Ovary (tissue), 10 donors: ENCODE measurements at places on chromosomes 7 and 10. TPM values are rescaled to one million over a fixed set of nuclear protein-coding genes. Genes with fewer than 3 reads are reported as not detected.

The CHAT gene
- not detected for total RNA-seq

The FGFR2 gene
- total RNA-seq, result 18.8 TPM

DNA sequence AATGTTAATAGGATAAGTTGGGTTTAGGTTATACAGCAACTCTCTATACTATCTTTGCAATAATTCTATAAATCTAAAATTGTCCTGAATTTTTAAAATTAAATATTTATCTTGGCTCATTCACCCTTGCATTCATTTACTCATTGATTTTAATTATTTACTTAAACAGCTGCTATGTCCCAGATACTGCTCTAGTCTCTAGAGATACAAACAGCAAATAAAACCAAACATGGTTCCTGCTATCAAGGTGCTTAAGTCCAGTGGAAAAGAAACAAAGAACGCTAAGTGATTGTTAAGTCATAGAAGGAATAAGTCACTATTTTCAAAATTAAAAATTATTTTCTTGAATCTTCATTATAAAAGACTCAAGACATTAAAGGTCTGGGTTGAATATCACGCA is 29.9 kb upstream of the MAT1A start:
- no peak for DNase-seq

GRCh38 chr7:6338551-6339274 is 66.3 kb upstream of the CYTH3 start:
- no peak for DNase-seq

The CALHM1 gene
- total RNA-seq, result not detected

The MRPS16 gene
- total RNA-seq, result 28.8 TPM

The COL17A1 gene
- total RNA-seq, result not detected

The TMEM178B gene
- total RNA-seq, result 0.11 TPM

GRCh38 chr7:47945261-47946015 is 2.8 kb downstream of the PKD1L1 start:
- peak; percentile 87 for DNase-seq

GRCh38 chr7:983004-983615 is at the start of gene CYP2W1:
Gene CYP2W1, plus strand, starts transcription at chr7:983181. Its CDS starts 31 bp downstream, at chr7:983212.
- no peak for DNase-seq

- DNase-seq, result no peak
Observed at GRCh38 chr10:118145256-118145655, 98.5 kb upstream of the RAB11FIP2 start.

DNA sequence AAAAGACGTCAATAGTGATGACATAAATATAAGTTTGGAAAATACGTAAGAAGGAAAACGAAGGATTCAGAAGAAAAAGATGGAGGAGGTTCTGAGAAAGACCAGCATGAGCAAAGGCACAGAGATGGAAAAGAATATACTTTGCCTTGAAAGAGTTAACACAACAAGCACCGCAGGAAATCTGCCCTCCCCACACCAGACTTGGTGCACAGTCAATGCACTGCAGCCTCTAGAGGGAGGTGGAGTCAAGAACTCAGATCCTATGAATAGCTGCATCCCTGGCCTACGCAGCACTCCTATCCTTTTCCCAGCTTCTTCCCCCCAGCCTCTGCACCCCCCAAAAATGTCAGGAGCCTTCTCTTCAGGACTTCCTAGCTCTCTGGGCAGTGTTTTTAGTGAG is 1370.6 kb upstream of the LRRTM3 start:
- DNase-seq, result no peak

The CALHM3 gene
- not detected for total RNA-seq

- DNase-seq, result no peak
Observed at GRCh38 chr7:127781081-127781480, 129.1 kb downstream of the SND1 start.

DNA sequence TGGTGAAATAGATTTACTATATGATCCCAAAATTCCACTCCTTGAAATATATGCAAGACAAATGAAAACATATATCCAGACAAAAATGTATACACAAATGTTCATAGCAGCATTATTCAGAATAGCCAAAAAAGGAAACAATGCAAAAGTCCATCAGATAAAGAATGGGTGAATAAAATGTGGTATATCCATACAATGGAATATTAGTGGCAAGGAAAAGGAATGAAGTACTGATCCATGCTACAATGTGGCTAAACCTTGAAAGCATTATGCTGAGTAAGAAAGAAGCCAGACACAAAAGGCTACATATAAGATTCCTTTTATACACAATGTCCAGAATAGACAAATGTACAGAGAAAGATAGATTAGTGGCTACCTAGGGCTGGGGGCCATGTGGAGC is 225.5 kb downstream of the PLXNA4 start:
- no peak for DNase-seq

- no peak for DNase-seq
Observed at GRCh38 chr10:131635564-131636015, 265.2 kb upstream of the PPP2R2D start.

DNA sequence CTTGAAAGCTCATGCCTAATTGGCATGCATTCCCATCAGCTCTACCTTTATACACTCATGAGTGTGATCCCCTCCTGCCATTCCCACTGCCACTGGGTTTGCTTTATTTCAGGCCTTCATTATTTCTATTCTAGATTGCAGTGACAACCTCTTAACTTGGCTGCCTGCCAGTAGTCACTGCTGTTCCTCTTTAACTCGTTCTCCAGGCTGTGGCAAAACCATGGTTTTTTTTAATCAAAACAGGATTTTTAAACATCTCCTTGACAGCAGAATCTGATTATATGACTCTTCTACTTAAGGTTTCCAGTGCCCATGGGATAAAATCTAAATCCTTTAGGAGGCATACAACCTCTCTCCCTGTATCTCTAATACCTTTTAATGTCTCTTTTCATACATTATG is 223.7 kb upstream of the PCDH15 start:
- DNase-seq, result no peak

DNA sequence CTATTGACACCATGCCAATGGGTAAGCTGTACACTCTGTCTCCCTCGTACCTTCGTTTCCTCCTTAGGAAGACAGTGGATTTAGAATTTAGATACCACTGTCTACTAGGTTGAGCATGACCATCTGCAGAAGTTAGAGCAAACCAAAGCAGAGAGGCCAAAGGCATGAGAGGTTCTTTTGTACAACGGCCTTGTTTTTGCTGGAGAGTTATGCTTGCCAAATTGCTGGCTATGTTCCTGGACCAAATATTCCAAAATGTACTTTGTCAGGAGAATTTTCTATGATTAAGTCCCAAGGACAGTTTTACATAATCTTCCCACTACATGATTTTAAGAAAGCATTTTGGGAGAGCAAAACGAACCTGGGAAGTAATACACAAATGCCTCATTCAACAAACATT is 47.9 kb upstream of the PLCE1 start:
- DNase-seq, result no peak

DNA sequence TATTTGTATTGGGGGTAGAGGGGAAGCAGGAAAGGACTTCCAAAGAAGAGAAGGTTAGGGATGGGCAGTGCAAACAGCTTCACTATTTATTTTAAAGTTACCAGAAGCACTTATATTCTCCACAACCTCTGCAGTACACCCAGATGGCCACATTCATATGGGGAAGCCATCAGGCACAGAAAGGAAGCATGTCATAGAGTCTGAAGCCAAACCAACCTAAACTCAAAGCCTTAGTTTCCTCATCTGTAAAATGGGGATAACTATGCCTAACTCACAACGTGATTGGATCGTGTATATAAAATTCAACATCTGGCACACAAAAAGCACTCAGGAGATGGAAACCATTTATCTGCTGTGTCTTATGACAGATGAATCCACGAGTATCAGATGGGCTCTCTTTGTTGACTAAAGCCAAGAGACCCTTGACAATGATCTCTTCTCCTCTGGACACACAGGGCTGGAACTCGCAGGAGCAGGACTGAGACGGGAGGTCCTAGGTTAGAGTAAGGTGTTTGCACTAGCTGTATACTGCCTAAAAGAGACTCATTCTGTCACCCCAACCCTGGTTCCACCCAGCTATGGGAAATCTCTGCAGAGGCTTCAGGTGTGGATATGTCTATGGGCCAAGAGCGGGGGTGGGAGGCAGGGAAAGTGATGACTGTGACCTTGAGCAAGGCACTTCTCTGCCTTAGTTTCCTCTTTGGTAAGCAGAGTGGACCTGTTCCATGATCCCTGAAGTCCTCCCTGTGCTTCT is 1.8 kb downstream of the KIAA1549 start:
- no peak for DNase-seq

DNA sequence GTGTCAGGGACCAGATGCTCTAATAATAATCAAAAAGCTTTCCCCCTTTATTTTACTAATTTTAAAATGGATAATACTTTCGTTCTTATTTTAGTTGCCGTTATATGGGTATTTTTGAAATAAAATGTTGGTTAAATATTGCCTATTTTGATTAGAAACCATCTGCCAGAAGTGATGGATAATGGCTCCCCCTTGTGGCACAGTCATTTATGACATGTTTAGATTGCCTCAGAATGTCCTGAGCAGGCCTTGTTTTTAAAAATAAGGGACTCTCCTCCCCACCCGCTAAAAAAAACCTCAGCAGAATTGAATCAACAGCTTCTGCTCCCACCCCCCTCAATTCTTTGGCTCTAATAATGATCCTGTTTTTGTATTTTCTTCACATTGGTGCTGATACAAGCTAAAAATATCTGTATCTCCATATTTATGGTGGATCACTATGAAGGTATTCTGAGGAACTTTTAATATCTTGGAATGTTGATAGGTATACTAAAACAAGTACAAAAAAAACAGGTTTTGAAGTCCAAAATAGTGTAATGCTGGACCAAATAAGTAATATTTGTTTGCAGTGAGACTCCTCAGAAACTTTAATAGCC is 38.8 kb downstream of the TMEM60 start:
- peak; percentile 41 for DNase-seq

The ZNF467 gene
- 4.2 TPM for total RNA-seq

The PDE1C gene
- 19.0 TPM for total RNA-seq

DNA sequence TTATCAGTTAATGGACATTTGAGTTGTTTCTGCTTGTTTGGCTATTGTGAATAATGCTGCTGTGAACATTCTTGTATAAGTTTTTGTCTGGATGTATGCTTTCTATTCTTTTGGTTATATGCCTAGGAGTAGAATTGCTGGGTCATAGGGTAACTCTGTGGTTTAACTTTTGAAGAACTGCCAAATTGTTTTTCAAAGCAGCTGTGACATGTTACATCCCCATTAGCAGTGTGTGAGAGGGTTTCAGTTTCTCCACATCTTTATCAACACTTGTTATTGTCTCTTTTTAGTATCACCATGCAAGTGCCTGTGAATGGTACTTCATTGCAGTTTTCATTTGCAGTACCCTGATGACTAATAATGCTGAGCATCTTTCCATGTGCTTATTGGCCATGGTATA is 2.1 kb upstream of the NDUFB8 start:
- no peak for DNase-seq

The LIPF gene
- not detected for total RNA-seq

The CDK14 gene
- total RNA-seq, result 48.9 TPM

DNA sequence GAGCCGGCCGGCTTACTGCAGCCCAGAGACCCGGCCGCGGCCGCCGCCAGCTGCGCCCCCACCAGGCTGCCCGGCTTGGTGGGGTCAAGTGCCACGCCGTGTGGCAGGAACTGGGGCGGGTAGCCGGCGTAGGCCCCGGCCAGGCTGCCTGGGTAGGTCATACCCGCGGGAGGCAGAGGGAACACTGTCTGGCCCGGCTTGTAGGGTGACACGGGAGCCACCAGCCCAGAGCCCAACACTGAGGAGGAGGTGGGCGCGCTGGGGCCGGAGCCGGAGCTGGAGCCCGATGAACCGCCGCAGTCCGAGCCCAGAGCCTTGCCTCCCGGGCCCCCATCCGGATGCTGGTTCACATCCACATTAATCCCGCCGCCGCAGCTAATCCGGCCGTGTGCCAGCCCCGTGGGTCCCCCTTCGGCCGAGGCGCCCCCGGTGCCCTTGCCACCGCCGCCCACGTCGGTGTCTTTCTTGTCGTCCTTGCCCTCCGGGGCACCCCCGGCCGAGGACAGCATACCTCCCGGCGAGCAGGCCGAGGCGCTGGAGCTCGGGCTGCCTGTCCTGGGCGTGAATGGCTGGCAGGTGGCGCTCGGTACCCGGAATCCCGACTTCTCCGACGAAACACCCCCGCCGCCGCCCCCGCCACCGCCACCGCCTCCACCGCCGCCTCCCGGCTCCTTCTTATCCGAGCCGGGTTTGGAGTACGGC is 2.0 kb downstream of the ZNF503 start:
- DNase-seq, result peak; percentile 72

The OR6V1 gene
- total RNA-seq, result not detected

- no peak for DNase-seq
Observed at GRCh38 chr7:128271471-128271941, 30.4 kb downstream of the LEP start.

DNA sequence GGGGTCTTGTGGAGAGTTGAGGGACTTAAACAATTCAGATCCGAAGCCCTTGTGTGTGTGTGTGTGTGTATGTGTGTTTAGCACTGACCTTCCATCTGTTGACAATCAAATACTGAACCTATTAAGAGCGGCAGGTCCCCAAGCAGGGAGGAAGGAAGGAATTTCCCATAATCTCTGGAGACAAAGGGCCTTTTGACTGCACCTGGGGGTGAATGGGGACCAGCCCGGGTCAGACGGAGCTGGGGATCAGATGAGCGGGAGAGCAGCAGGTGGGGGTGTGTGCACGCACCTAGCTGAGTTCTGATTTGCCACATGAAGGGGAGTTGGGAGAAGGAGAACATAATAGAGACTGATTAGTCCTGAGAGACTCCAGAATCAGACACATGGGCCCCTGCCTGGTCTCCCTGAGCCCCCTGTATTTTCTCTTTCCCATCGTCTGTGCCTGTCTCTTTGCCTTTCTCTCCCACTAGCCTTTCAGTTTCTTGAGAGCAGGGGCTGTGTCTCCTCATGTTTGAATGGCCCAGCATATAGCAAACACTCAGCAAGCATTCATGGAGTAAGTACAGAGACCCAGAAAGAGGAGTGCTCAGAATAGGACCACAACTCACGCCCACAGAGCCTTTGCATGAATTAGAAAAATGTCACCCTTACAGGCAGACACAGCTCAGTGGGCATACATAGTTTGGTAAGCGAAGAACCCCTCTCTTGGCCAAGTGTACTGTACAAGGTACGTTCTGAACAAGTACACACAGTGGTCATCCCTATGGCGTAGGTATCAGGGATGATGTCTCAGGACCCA is 288.3 kb upstream of the HABP2 start:
- DNase-seq, result no peak

GRCh38 chr7:6271694-6272440 is 557 bp downstream of the CYTH3 start:
- DNase-seq, result peak; percentile 26

DNA sequence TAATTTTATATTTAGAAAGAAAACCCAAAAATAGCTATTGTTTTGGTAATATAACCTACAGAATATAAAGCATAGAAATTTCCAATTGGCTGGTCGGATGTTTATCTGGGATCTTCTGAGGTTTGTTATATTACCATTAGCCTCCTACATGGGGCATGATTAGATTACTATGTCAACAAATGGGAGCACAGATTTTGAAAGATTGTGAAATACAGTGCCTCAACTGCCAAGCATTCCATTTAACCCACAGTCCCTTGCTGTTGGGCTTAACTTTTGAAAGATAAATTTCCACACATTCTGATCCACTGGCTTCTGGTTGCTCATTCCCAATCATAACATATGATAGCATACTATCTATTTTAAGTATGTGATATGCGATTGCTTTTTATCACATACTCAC is 455.4 kb upstream of the C7orf33 start:
- DNase-seq, result no peak
